Calu3 (cell line): ENCODE measurements at places on chromosomes 1 and 21. TPM values are rescaled to one million over a fixed set of nuclear protein-coding genes. Genes with fewer than 3 reads are reported as not detected.

DNA sequence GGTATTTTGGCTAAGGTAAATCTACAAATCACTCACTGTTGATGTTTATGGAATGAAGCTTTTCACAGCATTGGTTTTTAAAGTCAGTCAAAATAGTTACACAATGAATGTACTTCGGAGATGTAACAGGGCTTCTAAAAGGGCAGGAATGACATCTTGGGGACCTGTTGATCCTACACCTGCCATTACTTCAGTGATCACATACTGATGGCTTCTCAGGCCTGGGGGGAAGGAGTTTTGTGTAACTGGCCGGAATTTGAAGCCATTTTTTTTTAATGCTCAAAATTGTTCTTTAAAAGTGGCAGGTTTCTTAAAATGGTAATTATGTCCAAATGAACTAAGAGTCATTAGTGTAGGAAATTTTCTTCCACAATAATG is 11.2 kb downstream of the RPL5 start:
- DNase-seq: no peak

- no peak for DNase-seq
Observed at GRCh38 chr1:30511991-30512913, 211.1 kb downstream of the MATN1 start.

GRCh38 chr1:163295949-163296348 is 25.8 kb upstream of the NUF2 start:
- no peak for DNase-seq

Gene LENEP
- total RNA-seq: 1.1 and 1.5 TPM in 2 replicates
